ENCODE measurements at places on chromosomes 5 and 9.

- DNase-seq, result peak; percentile 53
Measured at GRCh38 chr9:98791608-98792490, 4.5 kb downstream of the ANKS6 start.

GRCh38 chr5:156019571-156020180, 307.3 kb upstream of the SGCD start:
- no peak for DNase-seq

GRCh38 chr9:5684101-5684500, 55.2 kb downstream of the RIC1 start:
- no peak for DNase-seq

DNA sequence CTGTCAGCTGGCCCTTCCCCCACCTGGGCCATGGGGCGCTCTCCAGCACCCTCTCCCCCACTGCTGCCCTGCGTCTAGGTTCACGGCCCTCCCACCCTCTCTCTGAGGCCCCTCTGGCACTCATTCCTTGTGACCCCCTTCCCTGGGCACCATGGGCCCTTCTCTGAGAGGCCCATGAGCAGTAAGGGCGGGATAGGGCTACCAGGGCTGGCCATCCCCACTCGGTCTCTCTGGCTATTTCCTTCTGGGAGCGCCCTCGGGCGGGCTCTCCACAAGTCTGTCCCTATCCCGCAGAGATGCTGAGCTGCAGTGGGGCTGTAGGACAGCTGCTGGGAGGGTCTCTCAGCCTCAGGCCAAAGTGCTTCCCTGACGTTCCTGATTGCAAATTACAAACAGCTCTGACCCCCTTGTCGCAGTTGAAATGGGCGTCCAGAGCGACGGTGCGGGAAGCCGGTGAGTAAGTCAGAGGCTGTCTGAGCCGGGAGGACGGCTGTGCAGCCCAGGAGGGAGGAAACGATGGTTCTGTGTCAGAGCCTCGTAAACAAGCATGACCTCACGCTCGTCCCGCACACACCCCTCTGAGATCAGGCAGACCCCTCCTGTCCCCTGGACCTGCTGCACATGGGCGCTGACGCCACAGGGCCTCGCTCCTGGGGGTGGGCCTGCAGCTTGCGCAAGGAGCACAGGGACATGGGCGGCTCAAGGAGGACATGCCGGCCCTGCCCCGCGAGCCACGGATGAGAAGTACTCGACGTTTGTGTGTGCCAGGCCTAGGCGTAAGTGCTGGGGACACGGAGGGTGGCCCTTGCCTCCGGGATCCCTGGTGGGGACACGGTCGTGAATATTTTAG, 36.3 kb upstream of the GFPT2 start:
- DNase-seq, result peak; percentile 20

DNA sequence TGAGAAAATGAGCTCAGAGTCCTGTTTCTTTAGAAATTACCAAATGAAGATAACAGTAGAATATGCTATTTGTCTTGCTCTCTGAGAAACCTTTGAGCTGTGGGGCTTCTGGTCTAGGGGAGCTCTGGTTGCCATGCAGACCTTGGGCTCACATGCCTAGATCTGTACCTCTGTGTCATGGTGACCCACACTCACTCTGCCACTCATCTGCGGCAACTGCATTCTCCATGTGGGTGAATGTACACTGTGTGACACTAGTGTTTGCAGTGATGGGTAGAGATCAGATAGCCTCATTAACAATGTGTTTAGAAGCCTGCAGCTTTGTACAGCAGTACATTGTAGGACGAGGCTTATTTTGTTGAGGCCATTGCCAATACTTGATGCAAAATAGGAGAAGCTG, 521.2 kb downstream of the CHSY3 start:
- DNase-seq, result peak; percentile 2

DNA sequence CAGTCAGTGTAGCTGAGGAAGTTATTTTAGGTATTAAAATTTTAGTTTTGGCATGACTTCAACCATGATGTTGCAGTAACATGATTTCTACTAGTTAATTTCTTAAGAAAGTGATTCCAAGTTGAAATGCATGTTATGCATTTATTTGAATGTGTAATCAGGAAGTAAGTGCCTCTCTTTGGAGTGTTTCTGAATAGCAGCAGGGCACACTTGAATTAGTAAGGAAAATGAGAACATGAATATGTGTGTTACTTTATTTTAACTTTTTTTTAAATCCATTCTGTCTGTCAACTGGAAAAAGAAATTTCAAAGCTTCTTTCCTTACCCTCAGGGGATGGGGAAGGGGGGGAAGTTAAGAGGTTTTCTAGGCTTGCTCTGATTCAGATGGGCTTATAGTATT, 40.4 kb downstream of the CTNNA1 start:
- DNase-seq, result peak; percentile 33

GRCh38 chr9:9170439-9171134, 1371.0 kb upstream of the DMAC1 start:
- DNase-seq, result no peak

DNA sequence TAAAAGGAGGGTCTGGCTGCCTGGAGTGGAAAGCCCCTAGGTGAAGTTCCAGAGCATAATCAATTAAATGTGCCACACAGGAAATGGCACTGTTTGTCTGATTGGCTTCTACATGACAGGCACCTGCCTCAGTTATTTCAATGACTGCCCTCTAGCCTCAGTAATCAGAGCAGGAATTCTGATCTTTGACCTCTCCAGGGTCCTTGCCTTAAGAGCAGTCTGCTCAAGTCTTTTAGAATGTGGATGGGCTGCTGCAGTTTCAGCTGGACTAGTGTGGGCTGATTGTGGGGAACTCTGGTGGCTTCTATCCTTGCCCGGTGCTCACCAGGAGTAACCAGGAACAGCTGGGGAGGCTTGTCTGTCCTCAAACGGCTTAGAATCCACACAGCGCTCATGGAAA, 98.9 kb downstream of the LIX1 start:
- DNase-seq, result no peak

- DNase-seq, result no peak
Measured at GRCh38 chr9:34520096-34520495, 2.7 kb downstream of the ENHO start.

DNA sequence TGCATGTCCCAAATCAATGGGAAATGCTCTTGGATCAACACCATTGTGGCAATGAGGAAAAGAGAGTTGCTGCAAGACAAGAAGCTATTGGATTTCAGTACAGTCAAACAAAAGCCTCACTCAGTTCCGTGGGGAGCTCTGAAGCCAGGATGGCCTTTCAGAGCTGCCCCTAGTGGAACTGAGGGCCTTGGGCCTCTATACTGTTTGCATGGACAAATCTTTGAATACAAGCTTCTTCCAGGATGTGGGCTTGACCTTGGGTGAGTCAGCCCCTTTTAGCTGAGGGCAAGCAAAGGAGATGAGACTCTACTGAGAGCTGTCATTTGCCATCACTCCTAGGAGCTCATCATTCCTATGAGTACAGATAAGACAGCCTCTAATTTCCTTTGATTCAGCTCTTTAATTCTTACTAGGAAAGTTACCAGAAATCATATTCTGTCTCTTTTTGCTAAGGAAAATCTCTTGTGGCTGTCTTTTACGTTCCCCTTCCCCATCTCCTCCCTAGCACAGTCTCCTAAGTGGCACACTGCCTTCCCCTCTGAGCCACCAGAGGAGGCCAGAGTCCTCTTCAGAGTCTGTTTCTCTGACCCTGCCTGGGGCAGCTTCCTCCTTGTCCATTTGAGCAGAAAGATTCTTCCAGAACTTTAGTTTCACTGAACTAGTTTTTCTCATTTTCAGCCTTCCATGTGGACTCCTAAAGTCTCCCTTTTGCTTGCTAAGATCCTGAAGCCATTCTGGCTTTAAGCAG, 168.8 kb upstream of the POC5 start:
- DNase-seq, result peak; percentile 2

DNA sequence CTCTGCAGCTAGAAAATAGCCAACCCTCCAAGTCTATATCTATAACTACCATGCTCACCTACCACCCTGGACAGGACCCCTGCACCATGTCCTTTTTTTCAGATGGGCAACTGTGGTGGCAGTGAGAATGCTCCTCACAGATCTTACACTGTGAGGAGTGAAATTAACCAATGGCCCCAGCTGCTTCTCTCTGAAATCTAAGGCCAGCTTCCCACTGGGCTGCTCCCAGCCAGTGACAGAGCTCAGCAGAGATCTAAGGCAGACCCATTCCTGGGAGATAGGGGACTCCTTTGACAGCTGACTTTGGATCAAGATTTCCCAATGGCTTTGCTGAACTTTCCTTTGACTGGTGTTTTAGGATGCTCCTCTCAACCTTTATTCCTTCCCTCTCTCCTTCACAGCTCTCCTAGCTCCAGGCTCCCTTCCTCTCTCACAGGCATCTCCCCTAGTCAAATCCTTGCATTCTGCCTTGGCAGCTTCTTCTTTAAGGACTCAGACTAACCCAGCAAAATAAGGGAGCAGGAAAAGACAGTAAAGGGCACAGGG, 1.6 kb upstream of the ARAP3 start:
- no peak for DNase-seq

- no peak for DNase-seq
Measured at GRCh38 chr9:97660340-97660739, 26.7 kb downstream of the NCBP1 start.

GRCh38 chr9:132026932-132027585, 52.6 kb downstream of the MED27 start:
- peak; percentile 67 for DNase-seq

DNA sequence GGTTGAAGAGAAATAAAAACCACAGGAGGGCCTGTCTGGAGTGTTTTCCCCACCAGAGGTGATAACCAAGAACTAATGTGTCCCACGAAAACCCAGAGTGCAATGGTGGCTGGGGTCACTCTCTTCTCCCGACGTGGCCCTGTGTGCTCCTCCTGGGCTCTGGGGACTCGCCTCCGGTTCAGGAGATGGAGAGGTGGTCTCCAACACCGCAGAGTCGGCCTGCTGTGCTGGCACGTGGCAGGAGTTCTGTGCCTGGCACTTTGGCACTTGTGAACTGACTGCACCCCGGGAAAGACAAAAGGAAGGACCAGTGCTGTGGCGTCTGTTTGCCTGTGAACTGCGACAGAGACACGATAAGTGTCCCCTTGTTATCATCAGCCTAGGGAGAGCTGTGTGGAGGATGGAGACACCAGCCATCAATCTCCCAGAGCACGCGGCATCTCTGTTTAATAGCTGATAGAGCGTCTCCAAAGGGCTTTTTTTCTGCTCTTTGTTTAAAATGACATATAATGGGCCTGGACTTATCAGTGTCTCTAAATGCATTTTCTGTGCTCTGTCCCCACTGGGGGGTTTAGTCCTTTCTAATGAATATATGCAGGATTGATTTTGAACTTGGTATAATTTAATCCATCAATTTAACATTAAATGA, 98.3 kb downstream of the MRPL36 start:
- no peak for DNase-seq

DNA sequence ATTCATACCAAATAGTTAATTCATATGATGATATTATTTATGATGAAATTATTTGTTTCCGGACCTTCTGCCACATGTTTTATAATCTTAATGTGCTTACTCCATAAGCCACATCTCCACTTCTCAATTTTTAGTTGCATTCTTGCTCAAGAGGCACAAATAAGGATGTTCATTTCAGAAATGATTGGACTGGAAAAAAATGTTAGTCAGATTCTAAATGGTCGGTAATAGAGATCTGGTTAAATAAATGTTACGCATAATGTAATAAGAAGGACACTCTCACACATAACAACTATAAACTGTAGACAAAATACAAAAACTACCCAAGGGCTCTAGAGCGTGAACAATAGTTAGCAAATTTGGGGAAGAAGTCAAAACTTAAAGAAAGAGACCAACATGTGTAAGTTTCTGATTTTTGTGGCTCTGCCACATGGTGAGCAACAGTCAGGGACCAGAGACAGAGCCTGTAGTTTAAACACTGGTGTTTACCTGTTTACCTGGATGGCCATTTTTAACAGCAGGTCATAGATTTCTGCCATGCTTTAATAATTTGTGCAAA, 554.3 kb upstream of the CLINT1 start:
- no peak for DNase-seq

DNA sequence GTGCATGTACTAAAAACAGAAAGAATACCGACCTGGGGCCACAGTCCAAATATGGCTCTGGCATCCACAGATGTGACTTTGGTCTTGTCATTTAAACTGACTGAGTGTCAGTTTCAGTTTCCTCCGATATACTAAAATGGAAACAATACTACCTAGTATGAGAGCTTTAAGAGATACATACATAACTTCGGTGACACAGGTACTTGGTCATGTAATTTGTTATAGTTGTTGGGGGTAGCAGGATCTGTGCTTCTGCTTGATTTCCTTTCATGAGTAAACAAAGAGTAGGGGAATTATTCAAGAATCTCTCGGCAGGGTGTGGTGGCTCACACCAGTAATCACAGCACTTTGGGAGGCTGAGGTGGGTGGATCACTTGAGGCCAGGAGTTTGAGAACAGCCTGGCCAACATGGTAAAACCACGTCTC, 32.1 kb downstream of the MTMR12 start:
- no peak for DNase-seq

DNA sequence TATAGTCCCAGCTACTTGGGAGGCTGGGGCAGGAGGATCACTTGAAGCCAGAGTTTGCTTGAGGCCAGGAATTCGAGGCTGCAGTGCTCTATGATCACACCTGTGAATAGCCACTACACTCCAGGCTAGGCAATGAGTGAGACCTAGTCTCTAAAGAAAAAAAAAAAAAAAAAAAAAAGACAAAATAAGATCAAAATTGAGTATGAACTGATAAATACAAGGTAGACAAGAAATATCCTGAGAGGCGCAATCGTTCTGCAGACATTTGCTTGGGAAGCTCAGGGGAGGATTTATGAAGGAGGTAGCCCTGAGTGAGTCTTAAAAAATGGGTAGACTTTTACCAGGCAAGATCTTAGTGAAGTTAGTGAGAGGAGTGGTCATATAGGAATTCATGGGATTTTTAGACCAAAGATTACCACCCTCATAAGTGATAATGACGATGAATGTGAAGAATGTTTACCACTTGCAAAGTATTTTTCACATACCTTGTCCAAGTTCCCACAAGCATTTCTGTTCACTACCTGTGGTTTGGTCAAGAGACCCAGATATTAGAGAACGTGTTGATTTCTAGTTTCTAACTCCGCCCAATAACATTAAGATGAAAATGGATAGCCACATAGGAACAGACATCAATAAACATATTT, 4.4 kb downstream of the PDCD1LG2 start:
- no peak for DNase-seq

DNA sequence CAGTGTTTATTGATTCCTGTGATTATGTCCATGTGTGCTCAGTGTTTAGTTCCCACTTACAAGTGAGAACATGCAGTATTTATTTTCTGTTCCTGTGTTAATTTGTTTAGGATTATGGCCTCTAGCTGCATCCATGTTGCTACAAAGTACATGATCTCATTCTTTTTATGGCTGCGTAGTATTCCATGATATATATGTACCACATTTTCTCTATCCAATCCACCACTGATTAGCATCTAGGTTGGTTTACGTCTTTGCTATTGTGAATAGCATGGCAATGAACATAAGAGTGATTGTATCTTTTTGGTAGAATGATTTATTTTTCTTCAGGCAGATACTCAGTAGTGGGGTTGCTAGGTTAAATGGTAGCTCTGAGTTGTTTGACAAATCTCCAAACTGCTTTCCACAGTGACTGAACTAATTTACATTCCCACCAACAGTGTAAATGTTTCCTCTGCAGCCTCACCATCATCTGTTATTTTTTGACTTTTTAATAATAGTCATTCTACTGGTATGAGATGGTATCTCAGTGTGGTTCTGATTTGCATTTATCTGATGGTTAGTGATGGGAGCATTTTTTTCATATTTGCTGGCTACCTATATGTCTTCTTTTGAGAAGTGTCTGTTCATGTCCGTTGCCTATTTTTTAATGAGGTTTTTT, 47.5 kb upstream of the ELL2 start:
- no peak for DNase-seq
